ENCODE measurements at places on chromosomes 6 and 20. TPM values are rescaled to one million over a fixed set of nuclear protein-coding genes. Genes with fewer than 3 reads are reported as not detected.

Gene GNL1
- 33.9 TPM for total RNA-seq

Gene MYMX
- total RNA-seq: not detected

Gene RAMACL
- total RNA-seq: 3.7 TPM

Gene SRSF12
- total RNA-seq: 3.0 TPM

Gene CDSN
- not detected for total RNA-seq
